ENCODE measurements at places on chromosomes 16 and 17.

GRCh38 chr17:68943123-68943811 is 11.9 kb downstream of the ABCA8 start:
- DNase-seq = no peak

- DNase-seq = no peak
These were observed 13.2 kb downstream of the KCNJ12 start for GRCh38 chr17:21389394-21389793.

GRCh38 chr17:21271454-21272183 is 12.9 kb upstream of the MAP2K3 start:
- no peak for DNase-seq

DNA sequence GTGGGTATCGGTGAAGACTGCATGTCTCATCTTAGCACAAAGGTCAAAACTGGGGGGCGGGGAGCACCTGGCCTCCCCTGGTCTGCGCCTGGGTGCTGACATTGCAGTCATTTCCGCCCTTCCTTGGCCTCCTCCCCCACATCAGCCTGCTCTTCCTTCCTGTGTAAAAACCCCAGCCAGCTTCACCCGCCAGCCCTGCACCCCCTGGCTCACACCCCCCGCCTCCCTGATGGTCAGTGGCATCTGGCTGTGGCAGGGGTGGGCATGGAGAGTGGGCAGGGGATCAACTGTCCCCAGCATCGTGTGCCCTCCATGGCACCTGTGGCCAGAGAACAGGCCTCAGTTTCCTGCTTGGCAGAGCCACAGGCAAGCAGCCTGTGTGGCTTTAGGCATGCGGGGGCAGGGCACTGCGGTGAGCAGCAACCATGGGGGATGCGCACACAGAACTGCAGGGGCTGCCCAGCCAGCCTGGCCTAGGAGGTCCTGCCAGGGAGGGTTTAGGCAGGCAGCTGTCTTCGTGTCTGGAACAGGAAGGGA is 26.5 kb upstream of the LASP1NB start:
- DNase-seq = peak; percentile 73

DNA sequence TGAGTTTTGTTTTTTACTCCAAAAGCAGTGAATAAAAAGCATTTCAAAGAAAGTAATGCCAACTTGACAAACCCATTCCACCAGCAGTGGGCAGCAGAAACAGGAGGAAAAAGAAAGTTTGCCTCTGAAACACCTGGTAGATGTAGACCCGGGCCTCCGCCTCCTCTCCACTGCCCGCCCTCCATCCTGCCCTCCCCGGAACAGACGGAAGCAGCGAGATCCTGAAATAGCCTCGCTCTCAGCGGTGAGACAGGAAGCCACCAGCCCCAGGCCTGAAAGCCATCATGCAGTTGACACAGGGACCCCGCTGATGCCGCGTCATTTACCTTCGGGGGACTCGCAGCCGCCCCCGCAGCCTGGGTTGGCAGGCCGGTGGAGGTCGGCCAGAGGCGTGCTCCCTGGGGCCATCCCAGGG is 67.8 kb downstream of the C16orf78 start:
- no peak for DNase-seq

DNA sequence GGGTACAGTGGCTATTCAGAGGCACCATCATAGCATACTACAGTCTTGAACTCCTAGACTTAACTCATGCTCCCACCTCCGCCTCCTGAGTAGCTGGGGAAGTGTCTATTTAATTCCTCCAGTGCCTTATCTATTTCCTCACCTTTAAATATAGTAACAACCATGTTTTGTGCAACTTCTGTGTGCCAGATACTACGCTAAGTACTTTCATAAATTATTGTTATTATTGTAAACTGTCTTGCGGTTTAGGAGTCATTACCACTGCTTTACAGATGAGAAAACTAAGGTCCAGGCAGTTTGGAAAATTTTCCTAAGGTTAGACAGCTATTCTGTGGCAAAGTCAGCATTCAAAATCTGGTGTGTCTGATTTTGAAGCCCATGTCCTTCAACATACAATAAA is 359.1 kb upstream of the XYLT1 start:
- no peak for DNase-seq

GRCh38 chr16:52540910-52541309 is 6.0 kb downstream of the TOX3 start:
- DNase-seq = no peak

DNA sequence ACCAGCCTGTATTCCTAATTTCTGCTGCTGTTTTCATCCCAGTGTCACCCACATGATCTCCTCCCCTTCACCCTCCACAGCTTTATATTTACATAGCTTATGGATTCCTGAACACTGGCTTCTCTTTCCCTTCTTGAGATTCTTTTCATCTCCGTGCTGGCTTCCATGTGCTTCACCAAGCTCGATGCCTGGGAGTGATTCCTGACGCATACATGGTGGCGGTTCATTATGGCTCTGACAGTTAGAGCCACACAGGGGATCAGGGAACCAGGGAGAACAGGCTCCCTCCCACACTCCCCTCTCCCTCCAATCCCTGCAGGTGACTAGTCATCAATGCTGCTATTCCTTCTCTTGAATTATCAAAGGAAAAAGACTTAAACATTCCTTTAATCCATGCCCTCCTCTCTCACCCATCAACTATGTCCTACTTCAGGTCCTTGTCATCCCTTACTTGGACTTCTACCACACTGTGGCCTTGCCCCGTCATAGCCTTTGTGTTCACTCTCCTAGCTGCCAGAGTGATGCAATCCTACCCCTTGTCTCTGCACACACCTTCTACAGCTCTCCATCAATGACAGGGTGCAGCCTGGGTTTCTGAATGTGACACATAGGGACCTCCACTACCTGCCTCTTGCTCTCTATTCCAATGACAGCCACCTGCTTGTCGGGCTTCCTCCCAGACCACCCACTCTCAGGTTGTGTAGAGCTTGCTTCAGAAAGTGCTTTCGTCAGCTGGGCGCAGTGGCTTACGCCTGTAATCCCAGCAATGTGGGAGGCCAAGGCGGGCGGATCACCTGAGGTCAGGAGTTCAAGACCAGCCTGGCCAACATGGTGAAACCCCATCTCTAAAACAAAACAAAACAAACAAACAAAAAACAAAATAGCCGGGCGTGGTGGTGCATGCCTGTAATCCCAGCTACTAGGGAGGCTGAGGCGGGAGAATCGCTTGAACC is 43.6 kb downstream of the MYH13 start:
- DNase-seq = no peak

DNA sequence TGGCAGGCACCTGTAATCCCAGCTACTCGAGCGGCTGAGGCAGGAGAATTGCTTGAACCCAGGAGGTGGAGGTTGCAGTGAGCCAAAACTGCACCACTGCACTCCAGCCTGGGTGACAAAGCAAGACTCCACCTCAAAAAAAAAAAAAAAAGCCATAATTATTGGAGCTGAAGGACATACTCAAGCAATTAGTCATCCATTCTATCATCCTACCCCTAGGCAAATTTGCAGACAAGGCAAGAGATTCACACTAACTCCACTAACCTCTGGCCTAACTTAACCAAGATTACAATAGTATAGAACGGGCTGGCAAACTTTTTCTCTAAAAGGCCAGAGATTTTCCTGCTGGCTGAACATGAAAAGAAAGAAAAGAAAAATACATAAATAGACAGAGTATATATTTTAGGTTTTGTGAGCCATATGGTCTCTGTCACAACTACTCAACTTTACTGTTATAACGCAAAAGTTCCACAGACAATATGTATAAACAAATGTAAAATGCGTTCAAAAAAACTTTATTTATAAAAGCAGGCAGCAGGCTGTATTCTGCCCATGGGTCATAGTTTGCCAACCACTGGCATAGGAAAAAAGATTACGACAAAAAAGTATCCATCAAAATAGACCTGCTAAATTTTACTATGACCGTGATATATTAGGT is 29.7 kb downstream of the BRIP1 start:
- peak; percentile 77 for DNase-seq

GRCh38 chr16:68599586-68599985 is 45.5 kb upstream of the CDH3 start:
- DNase-seq = no peak

DNA sequence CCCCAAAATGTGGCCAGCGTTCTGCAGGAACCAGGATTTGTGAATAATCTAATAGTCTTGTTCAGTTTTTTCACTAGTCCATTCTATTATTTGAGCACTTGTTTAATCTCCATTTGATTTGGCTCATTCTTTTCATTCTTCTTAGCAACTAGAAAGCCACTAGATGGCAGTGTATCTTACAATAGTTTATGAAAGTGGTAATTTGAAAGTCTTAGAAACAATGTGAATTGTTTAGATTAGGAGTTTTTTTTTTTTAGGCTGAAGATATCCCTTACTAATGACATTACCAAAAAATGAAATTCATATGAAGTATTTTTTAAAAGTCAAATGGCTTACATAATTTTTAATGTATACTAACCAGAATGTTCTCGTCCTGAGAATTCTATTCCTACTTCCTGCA is 6.7 kb downstream of the ERI2 start:
- DNase-seq = no peak

- no peak for DNase-seq
These were observed 8.1 kb downstream of the TMEM204 start for GRCh38 chr16:1541293-1542165.

- DNase-seq = peak; percentile 16
These were observed 36.4 kb downstream of the HEATR3 start for GRCh38 chr16:50102051-50102746.

GRCh38 chr17:80283116-80283852 is 22.6 kb downstream of the RNF213 start:
- no peak for DNase-seq

DNA sequence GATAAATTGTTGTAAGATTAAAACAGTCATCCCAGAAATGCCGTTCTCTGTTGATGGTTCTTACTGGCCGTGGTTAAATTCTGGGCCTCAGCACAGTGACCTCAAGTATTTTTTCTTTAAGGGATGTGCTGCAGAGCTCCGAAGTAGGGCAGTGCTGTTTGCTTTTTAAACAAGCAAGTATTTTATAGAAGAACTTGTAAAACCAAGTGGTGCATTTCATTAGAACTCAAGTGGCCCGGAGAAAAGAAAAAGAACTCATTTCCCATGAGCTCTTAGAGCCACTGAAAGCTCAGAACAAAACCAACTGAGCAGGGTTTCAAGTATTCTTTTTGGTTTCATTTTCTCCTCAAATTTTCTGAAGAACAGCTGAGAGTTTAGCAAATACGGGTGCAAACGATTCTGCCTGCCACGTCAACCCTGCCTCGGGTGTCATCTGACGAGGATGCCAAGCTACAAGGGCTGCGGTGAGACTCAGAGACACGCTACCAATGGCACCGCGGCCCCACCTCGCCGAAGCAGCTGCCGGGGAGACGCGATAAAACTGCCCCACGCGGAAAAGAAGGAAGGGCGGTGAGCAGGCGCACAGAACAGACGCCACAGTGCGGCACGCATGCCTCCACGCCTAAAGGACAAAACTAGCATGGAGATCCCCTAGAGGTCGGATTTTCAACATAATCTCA is 6.3 kb downstream of the LMF1 start:
- no peak for DNase-seq

- DNase-seq = no peak
These were observed 243.1 kb downstream of the CCDC182 start for GRCh38 chr17:57502022-57502421.

DNA sequence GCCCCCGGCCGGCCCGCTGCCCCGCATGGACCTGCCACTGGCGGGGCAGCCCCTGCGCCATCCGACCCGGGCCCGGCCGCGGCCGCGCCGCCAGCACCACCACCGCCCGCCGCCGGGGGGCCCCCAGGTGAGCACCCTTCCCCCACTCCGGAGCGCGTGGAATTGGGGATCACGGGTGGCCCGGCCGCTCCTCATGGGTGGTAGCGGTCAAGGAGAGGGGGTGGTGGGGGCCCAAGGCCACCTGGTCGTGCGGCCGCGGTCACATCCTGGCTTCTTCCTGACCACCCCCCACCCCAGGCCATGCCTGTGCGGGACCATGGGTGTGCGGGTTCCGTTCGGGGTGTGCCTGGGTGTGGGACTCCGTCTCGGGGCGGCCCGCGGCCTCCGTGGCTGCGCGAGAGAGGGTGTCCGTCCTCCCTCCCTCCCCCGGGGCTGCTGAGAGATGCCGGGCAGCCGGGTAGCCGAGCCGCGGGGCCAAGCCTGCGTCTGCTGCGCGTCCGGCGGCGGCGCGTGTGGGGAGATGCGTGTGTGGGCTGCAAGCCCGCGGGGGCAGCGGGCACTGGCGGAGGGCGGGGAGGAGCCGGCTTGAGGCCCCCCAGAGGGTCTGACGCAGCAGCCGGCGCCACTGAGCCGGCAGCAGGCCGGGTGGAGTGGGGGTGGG is 6.8 kb downstream of the ACD start:
- peak; percentile 6 for DNase-seq

- no peak for DNase-seq
These were observed 3.5 kb downstream of the CACNG4 start for GRCh38 chr17:66967837-66968543.

DNA sequence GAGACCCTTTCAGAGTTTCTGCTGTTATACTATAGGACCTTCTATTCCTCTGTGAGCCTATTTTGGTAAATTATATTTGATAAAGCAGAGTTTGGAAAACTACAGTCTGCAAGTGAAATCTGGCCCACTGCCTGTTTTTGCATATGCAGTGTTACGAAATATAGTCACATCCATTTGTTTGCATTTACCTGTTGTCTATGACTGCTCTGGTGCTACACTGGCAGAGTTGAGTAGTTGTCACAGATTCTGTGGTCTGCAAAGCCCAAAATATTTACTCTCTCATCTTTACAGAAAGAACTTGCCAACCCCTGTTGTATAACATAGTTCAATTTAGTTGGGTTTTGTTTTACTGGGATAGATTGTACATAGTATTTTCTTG is 42.3 kb downstream of the TNRC6A start:
- no peak for DNase-seq

DNA sequence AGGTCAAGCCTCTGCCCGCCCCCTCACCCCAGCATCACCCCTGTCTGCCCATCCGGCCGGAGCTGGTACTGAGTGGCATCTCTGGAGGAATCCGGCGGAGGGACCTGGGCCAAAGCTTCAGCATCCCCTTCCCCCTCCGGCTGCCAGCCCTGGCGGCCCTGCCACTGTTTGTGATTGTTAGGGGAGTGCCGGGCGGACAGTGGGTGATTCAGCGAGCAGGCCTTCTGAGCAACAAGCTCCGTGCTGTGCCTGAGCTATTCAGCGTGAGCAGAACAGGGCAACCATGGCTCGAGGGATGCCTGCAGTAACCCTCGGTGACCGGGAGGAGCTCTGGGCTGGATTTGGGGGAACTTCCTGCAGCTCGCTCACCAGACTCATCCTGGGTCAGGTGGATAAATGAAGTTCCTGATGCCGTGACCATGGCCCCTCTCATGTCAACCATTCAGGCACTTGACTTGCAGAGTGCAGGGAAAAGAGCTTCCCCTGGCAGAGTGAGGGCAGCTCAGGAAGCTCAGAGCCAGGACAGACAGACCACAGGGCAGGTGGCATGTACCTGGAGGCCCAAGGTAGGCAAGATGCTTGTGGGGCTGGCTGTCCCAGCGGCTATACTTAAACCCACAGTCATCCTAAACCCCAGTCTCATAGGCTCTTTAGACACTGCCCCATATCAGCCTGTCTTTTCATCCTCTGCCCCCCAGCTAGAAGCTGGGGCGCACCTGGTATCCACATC is 24.3 kb upstream of the MLKL start:
- peak; percentile 41 for DNase-seq

DNA sequence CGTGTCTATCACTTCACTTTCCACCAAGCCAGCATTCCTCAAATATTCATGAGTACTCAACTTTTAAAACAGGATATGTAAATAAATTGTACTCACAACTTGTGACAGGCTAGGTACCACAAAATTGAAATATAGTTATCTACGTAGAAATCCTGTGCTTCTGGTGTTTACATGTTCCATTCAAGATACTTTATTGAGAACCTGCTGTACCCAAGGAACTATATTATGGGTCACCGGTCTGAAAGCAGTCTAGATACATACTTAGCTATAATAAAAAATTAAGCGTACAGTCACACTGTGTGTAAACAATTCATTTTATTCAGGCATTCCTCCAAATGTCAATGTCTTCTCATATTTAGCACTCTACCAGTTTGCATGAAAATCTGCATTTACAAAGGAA is 482.2 kb upstream of the SOX9 start:
- no peak for DNase-seq

Measured in RCC 7860 (cell line).